Spinal cord (tissue), 10 donors: ENCODE measurements at places on chromosomes 13 and 19.

- no peak for DNase-seq
Observed at GRCh38 chr13:109160887-109161669, 531.7 kb downstream of the MYO16 start.

- no peak for DNase-seq
Observed at GRCh38 chr19:50703915-50704796, 15.4 kb downstream of the SHANK1 start.

GRCh38 chr13:99388334-99388923 is 81.2 kb upstream of the GPR183 start:
- DNase-seq = no peak

DNA sequence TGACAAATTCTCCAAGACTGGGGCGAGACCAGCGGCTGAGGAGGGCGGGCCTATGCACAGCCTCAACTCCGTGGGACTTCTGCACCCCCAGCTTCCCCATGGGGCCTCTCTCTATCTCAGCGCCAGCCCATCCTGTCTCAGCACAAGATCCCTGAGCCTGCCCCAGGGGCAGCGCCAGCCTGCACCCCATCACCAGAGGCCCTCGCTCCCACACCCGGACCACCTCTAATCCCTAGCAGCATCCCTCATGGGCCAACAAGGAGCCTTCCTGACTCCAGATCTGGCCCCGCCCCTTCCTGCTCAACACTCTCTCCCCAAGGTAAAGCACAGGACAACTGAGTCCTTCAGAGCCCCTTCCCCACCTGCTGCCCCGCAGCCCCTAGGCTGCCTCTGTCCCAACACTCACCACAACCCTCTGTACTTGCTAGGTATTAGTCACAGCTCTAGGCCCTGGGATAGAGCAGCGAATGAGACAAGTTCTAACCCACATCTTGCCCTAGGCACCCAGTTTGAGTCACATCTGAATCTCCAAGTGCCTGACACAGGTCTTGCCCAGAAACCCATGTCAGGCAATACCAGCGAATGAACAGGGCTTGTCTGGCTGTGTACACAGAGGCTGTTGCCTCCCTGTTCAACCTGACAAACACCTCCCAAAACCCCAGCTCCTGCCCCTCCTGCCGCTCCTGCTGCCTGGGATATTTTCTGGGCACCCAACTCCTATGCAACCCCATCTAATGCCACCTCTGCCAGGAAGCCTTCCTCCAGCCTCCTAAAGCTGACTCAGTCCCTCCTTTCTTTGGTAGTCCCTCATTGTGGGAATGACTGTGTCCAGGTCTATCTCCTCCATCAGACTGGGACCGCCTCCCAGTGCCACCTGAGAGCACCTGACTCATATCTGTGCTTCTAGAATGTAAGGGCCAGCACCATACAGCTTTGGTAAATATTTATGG is 18.6 kb downstream of the GRIK5 start:
- no peak for DNase-seq

- DNase-seq = no peak
Observed at GRCh38 chr19:18634612-18635297, 2.1 kb upstream of the KLHL26 start.

DNA sequence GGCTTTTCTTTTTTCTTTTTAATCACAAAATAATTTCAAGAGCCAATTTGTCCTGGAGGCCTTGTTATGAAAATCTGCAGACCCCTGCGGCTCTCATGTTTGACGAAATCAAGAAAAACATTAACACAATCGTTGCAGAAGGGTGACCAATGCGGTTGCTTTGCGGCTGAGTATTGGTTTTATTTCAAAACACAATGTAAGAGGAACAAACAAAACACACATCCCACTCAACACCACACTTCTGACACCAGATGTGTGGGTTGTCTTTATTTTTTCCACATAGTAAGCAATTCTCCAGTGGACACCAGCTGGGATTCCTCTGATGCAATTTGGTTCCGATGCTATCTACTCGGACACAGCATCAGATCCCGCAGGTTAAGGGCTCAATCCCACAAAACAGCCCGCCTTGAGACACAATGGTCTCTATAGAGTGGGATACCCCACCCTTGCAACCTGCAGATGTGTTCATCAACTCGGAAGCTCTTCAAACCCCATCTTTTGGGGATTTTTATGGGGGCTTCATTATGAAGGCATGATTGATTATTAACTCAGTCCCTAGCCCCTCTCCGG is 21.9 kb upstream of the CCDC124 start:
- no peak for DNase-seq

GRCh38 chr19:1131718-1132551 is 28.1 kb downstream of the GPX4 start:
- peak; percentile 21 for DNase-seq
